T-helper 17 cell (primary cell): ENCODE measurements at places on chromosomes 2 and 18.

GRCh38 chr2:9398881-9399780, 24.2 kb downstream of the ITGB1BP1 start:
- DNase-seq: no peak
- H3K27ac ChIP-seq: peak overlapping the region; percentile 51
- peaks cover 6% of the 10 kb centered on the region for H3K4me1 ChIP-seq
- no peaks in the 10 kb centered on the region for H3K27me3 ChIP-seq
- no peak overlapping the region for H3K4me3 ChIP-seq

- no peak overlapping the region for H3K27ac ChIP-seq
- H3K4me1 ChIP-seq: peaks cover 10% of the 10 kb centered on the region
- no peak for DNase-seq
- no peaks in the 10 kb centered on the region for H3K36me3 ChIP-seq
- H3K27me3 ChIP-seq: peaks cover 10% of the 10 kb centered on the region
These were observed 102.8 kb upstream of the BZW1 start for GRCh38 chr2:200708943-200709342.

DNA sequence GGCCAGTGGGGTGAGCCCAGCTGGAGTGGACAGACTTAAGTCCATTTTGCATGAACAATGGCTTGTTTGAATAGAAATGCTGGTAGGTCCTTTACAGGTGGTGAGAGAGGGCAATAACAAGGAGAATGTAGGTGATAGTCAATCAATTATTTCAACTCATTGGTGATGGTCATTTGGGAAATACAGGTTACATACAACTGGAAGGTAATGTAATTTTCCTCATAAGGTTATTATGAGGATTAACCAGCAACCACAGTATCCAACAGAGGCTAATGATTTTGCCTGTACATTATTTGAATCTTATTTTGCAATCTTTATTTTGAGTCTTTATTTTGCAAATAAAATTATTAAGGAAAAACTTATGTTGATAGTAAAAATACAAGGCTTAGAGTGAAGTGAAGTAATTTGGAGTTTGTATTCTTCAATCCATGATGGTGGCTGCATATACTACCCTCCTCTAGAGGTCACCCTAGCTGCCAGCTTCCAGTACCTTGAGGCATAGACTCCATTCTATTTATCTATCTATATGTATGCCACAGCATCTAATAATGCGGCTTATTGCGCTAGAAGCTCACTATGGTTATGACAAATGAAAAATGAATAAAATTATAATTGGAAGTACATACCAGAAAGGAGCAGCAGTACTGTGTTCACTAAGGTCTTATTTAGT, 20.5 kb upstream of the HNMT start:
- no peak overlapping the region for H3K27ac ChIP-seq
- H3K36me3 ChIP-seq: no peaks in the 10 kb centered on the region
- no peak for DNase-seq
- peaks cover 37% of the 10 kb centered on the region for H3K27me3 ChIP-seq

DNA sequence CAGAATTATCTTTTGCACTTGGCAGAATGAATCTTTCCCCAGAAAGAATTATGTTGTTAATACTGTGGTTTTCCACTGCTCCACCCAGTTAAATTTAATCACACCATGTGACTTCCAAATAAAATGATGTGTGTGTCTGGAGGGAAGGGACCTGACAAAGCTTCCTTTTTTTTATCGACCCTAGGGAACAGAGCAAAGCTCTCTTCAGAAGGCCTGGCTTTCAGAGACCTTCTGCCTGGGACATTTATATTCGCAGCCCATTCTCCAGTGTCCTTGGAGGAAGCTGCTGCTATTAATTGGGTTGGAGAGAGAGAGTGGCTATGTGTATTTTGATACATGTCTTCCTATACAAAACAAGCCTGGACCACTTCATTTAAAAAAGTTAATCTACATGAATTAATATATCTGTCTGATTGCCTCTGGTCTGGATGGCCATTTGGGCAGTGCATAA, 233.7 kb downstream of the PRKCE start:
- DNase-seq: no peak
- H3K4me3 ChIP-seq: no peak overlapping the region
- no peak overlapping the region for H3K27ac ChIP-seq

DNA sequence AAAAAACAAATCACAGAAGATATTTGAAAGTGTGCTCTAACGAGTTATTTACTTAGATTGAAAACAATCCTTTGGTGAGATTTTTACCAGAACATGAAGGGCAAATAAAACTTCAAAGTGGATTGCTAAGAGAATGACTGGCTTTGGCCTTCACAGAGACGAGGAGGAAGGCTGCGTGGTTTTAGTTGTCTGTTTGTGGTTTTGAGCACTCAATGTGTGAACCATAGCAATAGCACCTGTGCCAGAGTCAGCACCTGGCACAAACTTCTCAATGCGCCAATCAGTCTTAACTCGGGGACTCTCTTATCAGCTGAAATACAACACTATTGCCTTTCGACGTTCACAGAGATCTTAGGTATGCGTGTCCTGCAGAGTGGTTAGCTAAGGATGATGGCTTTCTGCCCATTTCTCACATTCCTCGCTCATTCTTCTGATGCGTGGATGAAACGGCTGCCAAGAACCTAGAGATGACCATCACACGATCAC, 70.0 kb downstream of the MBP start:
- H3K27ac ChIP-seq: peak overlapping the region; percentile 100
- DNase-seq: peak; percentile 52
- no peaks in the 10 kb centered on the region for H3K27me3 ChIP-seq
- peaks cover 2% of the 10 kb centered on the region for H3K36me3 ChIP-seq

GRCh38 chr2:23235292-23235691, 149.7 kb upstream of the KLHL29 start:
- H3K36me3 ChIP-seq: no peaks in the 10 kb centered on the region
- no peak overlapping the region for H3K4me3 ChIP-seq
- H3K27me3 ChIP-seq: peaks cover 9% of the 10 kb centered on the region
- H3K4me1 ChIP-seq: no peaks in the 10 kb centered on the region
- DNase-seq: no peak
- H3K27ac ChIP-seq: no peak overlapping the region

DNA sequence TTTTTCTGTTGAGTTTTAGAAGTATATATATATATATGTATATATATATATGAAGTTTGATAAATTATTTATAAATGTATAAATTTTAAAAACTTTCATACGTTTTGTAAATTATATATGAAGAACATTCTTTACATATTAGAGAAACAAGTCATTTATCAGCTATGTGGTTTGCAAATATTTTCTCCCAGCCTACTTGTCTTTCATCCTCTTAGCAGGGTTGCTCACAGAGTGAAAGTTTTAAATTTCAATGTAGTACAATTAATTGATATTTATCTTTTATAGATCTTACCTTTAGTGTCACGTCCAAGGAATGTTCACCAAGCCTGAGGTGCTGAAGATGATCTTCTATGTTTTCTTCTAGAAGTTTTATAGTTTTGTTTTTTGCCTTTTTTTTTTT, 78.3 kb upstream of the HS6ST1 start:
- H3K4me1 ChIP-seq: peaks cover under 1% of the 10 kb centered on the region
- no peak overlapping the region for H3K27ac ChIP-seq
- H3K4me3 ChIP-seq: no peak overlapping the region
- no peak for DNase-seq

DNA sequence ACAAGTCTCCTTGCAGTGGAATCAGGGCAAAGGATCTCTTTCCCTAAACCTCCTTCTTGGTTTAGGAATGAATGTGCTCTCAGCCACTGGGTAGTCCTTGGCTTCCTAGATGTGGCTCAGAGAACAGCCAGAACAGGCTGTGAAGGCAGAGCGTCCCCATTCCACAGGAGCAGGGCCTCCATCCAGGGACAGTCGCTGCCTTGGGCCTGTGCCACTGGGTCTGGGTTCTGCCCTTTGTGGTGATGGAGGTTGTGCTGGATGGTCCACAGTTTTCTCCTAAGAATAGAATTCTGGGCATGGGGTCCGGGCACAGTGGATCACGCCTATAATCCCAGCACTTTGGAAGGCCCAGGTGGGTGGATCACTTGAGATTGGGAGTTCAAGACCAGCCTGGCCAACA, 516.5 kb upstream of the RAB6C start:
- no peak overlapping the region for H3K4me3 ChIP-seq
- no peaks in the 10 kb centered on the region for H3K27me3 ChIP-seq
- no peaks in the 10 kb centered on the region for H3K36me3 ChIP-seq
- H3K4me1 ChIP-seq: no peaks in the 10 kb centered on the region
- DNase-seq: no peak

- no peak overlapping the region for H3K4me3 ChIP-seq
- H3K27me3 ChIP-seq: peaks cover 31% of the 10 kb centered on the region
- no peak overlapping the region for H3K27ac ChIP-seq
- no peaks in the 10 kb centered on the region for H3K4me1 ChIP-seq
These were observed 225.3 kb downstream of the ICOS start for GRCh38 chr2:204161886-204162285.

DNA sequence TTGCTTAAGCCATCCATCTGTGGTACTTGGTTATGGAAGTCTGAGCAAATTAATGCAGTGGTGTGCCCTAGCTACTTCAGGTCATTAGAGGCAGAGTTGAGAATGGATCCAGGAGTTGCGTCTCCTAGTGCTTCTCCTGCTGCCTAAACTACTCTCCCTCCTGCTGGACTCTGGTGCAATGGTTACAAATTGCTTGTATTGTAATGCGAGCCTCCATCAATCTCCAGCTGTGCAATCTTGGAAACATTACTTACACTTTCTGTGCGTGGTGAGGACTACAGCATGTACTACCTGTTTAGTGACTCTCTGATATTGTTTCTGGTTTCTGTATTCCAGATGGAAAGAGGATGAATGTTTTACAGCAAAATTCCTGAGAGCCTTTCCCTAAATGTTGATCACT, 119.0 kb upstream of the CYRIA start:
- no peaks in the 10 kb centered on the region for H3K36me3 ChIP-seq
- no peaks in the 10 kb centered on the region for H3K4me1 ChIP-seq
- no peak overlapping the region for H3K4me3 ChIP-seq
- H3K27ac ChIP-seq: no peak overlapping the region
- DNase-seq: no peak

DNA sequence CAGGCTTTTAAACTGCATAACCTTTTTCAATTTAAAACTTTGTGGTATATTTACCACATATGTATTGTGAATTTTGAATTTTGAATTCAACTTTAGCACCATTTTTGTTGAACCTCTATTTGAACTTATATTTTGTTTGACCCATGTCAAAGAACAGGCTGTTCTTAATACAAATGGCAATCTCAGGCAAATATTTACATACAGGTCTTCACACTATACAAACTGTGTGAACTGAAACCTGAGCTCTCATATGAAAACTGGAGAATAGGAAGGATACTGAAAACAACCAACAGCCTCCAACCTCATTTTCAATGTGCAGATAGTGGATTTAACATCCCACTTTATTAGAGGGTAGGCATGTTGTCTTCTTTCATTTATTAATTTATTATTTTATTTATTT, 491.8 kb downstream of the KCNJ3 start:
- H3K4me1 ChIP-seq: no peaks in the 10 kb centered on the region
- no peaks in the 10 kb centered on the region for H3K36me3 ChIP-seq
- no peak for DNase-seq
- no peaks in the 10 kb centered on the region for H3K27me3 ChIP-seq
- H3K4me3 ChIP-seq: no peak overlapping the region
- no peak overlapping the region for H3K27ac ChIP-seq

DNA sequence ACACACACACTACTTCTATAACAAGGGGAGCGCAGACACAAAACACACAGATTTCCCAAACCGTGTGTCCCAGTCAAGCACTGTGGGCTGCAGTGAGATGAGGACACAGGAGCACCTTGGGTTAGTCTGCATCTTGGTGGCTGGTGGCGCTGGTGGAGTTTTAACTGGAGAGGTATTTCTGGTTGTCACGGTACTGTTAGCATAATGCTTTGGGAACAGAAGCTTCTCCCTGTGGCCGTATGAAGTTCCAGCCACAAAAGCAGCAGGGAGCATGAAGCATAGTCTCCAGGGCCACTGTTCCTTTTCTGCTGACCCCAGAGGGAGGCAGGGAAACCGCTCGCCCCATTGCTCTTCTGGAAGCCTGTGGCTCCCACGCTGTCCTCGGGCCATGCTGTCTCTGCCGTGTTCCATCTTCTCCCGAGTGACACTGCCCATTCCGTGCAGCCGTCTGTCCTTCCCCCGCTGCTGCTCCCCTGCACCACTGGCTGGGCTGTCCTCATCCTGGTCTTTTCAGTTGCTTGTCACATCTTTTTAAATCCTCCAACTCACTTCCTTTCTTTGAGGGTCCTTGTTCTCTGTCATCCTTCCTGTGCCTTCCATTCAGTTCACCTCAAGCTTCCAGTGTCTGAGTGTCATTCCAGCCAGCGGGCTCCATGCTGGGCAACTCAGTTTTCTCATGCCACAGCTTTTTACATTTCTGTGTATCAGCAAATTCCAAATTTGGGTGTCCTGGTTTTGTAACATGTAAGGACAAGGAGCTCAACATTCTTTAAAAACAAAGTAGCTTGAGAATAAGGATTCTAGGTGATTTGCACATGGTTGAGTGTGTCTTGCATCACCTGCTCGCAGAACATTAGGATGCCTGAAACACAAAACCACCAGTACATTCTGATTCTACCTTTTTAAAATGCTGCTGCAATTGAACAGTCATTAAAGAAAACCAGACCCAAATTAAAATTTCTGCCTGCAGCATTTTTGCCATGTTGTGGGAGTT, 125.0 kb downstream of the MTCL1 start:
- peak overlapping the region; percentile 45 for H3K27ac ChIP-seq
- H3K4me1 ChIP-seq: peaks cover 2% of the 10 kb centered on the region
- DNase-seq: no peak
- H3K4me3 ChIP-seq: no peak overlapping the region

GRCh38 chr18:74155276-74155675, 7.0 kb downstream of the TIMM21 start:
- H3K27me3 ChIP-seq: no peaks in the 10 kb centered on the region
- H3K4me3 ChIP-seq: no peak overlapping the region
- H3K27ac ChIP-seq: no peak overlapping the region
- no peak for DNase-seq
- H3K4me1 ChIP-seq: peaks cover 17% of the 10 kb centered on the region

- DNase-seq: no peak
- H3K27me3 ChIP-seq: peaks cover 55% of the 10 kb centered on the region
- H3K27ac ChIP-seq: peak overlapping the region; percentile 56
- H3K36me3 ChIP-seq: peaks cover 2% of the 10 kb centered on the region
These were observed 797 bp upstream of the GRHL1 start for GRCh38 chr2:9950521-9951271.

DNA sequence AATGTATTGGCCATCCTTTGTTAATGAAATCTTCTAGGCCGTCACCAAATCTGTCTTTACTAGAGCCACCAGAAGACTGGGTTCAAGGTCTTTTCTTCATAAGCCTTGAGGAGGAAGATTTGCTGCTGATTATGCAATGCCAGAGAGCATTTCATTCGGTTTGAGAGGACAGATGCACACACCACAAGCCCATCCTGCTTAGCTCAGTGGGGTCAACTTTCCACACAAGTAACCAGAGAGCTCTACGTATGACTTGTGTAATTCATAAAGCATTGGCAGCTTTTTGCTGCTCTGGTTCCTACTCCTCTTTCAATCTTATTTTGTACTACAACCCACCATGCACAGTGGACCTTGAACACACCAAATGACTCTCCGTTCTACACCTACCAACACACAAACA, 106.9 kb downstream of the OSR1 start:
- no peak overlapping the region for H3K4me3 ChIP-seq
- no peaks in the 10 kb centered on the region for H3K36me3 ChIP-seq
- no peak for DNase-seq
- no peak overlapping the region for H3K27ac ChIP-seq

GRCh38 chr2:127102521-127103242, 4.3 kb downstream of the BIN1 start:
- H3K4me1 ChIP-seq: peaks cover 10% of the 10 kb centered on the region
- H3K27me3 ChIP-seq: peaks cover 13% of the 10 kb centered on the region
- H3K27ac ChIP-seq: peak overlapping the region; percentile 72

- H3K27me3 ChIP-seq: no peaks in the 10 kb centered on the region
- H3K4me3 ChIP-seq: no peak overlapping the region
- no peaks in the 10 kb centered on the region for H3K36me3 ChIP-seq
- no peak overlapping the region for H3K27ac ChIP-seq
These were observed 25.3 kb upstream of the STARD7 start for GRCh38 chr2:96233880-96234316.
